CD4-positive, alpha-beta memory T cell (primary cell): ENCODE measurements at places on chromosomes 4 and X.

GRCh38 chr4:46503739-46504138, 113.8 kb upstream of the GABRA2 start:
- no peak for DNase-seq

- DNase-seq: no peak
Observed at GRCh38 chrX:19746919-19747651, 140.3 kb downstream of the SH3KBP1 start.

DNA sequence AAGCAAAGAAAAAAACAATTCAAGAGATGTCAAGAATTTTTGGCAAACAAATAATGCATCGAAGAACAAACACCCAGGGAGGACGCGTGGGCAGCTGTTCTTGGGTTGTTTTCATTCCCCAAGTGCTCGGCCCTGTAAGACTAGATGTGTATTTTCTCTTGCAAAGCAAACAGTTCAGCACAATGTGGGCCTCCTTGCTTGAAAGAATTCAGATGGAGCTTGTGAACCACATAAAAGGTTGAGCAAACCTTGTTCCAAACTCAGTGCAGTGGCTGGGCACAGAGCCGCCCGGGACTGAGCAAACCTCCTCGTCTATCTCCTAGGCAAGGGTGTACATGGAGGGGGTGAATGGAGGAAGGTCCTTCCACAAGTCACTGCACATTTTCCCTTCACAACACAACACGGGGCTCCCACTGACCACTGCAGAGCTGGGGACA, 82.4 kb downstream of the HTRA3 start:
- no peak for DNase-seq

GRCh38 chr4:89275587-89275986, 32.0 kb downstream of the GPRIN3 start:
- no peak for DNase-seq

- DNase-seq: no peak
Observed at GRCh38 chr4:155891058-155891457, 12.4 kb upstream of the TDO2 start.

DNA sequence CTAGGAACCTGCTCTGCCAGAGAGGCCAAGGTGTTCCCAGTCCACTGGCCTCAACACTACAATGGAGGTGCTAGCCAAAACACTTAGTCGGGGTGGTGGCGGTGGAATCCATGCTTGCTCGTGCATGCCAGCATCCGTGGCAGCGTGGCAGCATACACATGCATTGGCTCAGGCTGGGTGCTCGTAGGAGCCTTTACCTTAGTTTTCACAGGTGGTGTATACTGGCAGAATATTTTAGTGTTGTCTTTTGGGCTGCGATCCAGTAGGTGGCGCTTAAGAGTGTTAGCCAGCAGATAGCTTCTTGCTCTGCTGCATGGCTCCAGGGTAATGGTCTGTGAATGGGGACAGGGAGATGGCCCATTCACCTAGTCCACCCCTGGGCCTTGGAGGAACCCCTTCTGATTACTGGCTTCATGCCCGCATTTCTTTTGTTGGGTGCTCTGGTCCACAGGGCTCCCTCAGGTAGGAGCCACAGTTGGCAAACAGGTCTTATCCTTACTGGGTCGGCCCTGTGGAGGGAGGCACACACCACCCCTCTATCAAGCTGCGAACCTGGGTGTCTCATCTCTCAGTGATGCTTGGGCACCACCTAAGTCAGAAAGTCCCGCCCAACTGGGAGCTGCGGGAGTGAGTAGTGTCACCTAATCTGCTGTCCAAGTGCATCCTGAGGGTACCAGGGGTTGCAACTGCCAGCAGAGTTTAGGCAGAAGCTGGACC, 40.0 kb downstream of the RIPPLY1 start:
- DNase-seq: peak; percentile 6

GRCh38 chrX:120029354-120029753, 48.1 kb downstream of the RHOXF2B start:
- DNase-seq: no peak

DNA sequence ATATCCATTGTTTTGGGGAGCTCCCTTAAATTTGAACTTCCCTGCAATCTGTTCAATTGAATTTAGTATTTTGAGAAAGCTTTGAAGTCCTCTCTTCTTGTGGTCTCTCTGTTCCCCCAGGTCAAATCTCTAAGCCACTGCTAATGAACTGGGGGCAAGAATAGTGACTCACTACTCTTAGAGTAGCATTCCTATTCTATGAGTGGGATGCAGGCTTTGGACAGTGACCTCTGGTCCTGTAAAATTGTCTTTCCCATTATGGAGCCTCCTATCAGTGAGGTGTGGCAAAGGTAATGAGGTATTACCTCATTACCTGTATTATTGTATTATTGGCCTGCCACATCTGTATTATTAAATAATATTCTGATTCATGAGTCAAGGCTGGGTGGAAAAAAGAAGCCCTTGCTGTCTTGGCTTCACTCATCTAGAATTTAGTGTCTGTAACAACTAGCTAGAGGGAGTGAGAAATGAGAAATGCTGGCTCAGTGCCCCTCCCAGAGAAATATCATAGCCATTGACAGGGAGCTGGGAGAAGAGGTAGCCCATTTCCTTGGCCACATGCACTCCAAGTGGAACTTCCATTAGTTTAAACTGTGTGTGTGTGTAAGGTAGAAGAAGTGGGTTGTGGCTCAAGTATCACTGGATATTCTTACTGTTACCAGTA, 393.9 kb upstream of the CTSO start:
- DNase-seq: no peak

DNA sequence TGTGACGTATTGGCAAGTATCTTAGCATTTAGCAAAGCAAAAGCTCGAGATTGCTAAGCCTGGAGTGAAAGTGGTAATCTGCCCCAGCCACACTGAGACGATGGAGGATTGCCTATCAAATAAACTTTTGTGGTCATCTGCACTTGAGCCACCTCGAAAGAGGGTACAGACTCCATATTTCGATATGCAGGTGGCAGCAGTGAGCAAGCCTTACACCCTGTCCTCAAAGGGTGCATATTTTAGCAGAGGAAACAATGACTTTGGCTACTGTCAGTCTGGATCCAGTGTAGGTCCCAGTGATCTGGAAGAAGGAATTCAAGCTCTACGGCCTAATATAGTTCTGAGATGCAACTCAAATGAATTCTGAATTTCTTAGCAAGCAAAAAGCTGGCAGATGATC, 153.9 kb downstream of the ATG4A start:
- DNase-seq: no peak

DNA sequence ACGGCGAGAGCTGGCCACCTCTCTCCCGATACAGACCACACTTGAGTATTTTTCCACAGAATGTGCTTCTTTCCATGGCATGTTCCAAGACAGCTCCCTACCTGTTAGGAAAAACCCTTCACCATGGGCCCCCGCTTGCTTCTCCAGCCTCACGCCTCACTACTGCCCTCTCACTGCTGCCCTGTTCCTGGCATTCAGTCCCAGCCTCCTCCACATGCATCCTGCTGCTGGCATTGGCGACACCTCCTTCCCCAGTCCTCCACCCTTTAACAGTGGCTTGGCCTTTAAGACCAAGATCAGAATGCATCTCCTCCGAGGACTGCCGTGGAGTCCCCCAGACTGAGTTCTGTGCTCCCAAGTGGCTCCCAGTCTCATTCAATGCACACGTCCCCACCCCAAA, 10.7 kb downstream of the PNMA6F start:
- DNase-seq: no peak

- no peak for DNase-seq
Observed at GRCh38 chr4:75779105-75779757, 54.9 kb downstream of the USO1 start.

DNA sequence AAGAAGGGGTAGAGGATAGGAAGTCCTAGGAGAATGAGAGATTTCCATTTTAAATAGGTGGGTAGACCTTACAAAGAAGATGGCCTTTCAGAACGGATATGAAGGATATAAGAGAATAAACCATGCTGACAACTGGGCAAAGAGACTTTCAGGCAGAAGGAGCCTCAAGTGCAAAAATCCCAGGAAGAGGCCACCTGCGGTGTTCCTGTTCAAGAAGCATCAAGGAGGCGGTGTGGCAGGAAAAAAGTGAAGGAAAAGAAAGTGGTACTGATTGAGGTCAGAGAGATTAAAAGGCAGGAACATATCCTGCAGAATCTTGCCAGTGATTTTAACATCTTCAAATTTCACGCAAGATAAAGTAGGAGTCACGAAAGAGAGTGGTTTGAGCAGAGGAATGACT, 172.0 kb downstream of the FSTL5 start:
- no peak for DNase-seq

DNA sequence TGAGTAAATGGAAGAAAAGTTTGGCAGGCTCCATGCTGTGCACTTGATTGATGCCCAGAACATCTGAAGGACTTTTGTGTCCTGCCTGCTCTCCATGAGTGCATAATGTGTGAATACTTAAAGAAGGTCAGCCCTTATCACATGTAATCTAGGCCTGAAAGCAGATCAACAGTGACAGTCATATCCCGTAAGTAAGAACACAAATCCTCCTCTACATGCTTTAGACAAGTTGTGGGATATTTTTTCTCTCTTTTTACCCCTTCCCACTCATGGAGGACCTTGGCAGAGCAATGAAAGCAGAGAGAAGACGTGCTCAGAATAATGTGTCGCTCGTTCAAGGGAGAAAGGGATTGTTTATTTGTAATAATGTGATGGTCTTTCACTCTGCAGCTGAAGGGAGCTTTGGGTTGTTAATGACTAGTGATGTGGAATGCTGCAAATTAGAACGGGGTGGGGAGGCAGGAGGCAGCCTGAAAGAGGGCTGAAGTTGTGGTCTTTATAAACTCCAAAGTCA, 286.6 kb downstream of the BMPR1B start:
- no peak for DNase-seq

DNA sequence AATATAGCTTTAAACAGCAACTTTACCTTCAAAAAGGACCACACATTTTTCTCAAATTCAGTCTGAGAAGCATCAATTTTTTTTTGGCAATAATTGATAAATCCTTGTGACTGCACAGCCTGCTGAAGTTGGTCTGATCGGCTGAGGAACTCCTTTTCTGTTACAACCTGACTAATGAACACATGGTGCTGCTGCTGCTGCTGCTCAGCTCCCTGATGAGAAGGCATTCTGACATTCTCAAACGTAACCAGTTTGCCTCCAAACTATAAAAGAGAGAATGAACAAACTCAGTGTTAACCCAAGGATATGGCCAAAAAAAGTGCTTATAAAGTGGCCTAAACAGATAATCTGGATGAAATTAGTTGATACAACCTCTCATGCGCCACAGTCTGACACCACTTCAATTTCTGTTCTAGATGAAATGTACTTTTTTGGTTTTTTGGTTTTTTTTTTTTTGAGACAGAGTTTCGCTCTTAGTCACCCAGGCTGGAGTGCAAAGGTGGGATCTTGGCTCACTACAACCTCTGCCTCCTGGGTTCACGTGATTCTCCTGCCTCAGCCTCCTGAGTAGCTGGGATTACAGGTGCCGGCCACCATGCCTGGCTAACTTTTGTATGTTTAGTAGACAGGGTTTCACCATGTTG, 26.5 kb downstream of the SEC31A start:
- no peak for DNase-seq
